ENCODE measurements at places on chromosomes 3 and 15. TPM values are rescaled to one million over a fixed set of nuclear protein-coding genes. Genes with fewer than 3 reads are reported as not detected.

The GRM2 gene
- 0.09 TPM for polyA plus RNA-seq

The TLR9 gene
- 0.07 TPM for polyA plus RNA-seq

GRCh38 chr3:44825264-44825925 is 36.3 kb upstream of the TMEM42 start:
- DNase-seq: peak; percentile 68

DNA sequence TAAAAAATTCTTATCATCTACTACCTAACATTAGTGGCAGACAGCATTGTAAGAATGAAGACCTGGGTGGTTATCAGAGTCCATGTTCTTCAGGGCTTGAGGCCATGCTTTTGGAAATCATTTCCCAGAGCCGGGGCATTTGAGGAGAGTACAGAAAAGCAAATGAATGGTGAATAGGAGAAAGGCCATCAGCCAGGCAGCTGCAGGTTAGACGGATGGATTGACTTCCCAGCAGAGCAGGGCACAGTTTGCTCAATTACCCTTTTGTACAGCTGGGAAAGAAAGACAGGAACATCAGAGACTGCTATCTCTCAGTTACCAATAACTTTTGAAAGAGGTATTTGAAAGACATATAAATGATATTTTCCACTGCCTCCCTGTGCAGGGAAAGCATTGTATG is 135.6 kb downstream of the ALCAM start:
- no peak for DNase-seq

- DNase-seq: no peak
Observed at GRCh38 chr3:55893045-55893664, 406.0 kb upstream of the WNT5A start.

GRCh38 chr15:47326410-47327333 is 390.6 kb upstream of the SEMA6D start:
- DNase-seq: no peak

DNA sequence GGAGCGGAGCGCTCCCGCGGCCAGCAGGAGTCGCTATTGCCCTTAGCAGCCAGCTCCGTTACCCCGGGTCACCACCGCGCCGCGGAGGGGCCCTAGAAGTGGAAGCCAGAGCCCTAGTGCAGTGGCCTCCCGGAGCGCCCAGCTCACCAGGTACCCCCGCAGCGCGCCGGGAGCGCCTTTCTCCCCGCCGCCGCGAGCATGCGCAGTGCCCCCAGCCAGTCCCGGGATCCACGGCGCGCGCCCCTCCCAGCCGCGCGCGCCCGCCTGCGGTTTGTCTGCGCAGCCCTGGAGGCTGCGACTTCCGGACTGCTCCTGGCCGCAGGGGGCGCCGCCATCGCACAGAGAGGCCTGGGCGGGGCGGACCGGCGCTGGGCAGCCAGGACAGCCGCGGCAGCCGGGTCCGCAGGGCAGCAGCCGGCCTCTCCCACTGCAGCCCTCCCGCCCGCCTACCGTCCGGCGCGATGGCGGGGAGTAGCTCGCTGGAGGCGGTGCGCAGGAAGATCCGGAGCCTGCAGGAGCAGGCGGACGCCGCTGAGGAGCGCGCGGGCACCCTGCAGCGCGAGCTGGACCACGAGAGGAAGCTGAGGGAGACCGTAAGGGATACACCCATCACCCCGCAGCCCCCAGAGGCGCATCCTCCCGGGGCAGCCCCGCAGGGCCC is 5.7 kb downstream of the TPM1 start:
- DNase-seq: no peak

GRCh38 chr3:76753599-76753998 is 286.3 kb upstream of the ROBO2 start:
- no peak for DNase-seq

- no peak for DNase-seq
Observed at GRCh38 chr3:69203631-69204314, 81.4 kb upstream of the LMOD3 start.

- no peak for DNase-seq
Observed at GRCh38 chr15:83709811-83710210, 55.9 kb downstream of the ADAMTSL3 start.

GRCh38 chr3:9199775-9200174 is 49.7 kb downstream of the SRGAP3 start:
- DNase-seq: no peak

GRCh38 chr15:81954158-81954783 is 91.5 kb downstream of the MEX3B start:
- DNase-seq: no peak

GRCh38 chr15:65766422-65767263 is 25.4 kb downstream of the DENND4A start:
- DNase-seq: no peak

DNA sequence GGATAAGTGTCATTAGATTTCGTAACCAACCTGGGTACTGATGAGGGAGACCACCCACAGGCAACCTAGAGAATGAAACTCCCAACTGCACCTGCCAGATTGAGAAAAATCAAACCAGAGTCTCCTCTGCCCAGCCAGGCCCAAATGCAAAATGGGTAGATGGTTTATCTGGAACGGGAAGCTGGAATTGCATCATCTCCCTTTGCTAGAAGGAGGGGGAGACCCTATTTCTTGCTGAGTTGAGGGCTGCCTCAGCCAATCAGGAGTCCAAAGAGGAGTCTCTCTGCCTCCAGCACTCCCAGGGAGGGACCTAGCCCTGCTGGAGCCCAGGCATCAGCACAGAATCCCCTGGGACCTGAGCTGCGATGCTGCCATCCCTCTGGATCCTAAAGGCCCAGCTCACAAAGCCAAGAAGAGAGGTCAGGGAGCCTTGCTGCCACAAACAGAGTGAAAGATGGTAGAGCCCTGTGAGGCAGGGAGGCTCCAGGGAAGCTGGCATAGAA is 8.1 kb downstream of the RMDN3 start:
- DNase-seq: no peak

DNA sequence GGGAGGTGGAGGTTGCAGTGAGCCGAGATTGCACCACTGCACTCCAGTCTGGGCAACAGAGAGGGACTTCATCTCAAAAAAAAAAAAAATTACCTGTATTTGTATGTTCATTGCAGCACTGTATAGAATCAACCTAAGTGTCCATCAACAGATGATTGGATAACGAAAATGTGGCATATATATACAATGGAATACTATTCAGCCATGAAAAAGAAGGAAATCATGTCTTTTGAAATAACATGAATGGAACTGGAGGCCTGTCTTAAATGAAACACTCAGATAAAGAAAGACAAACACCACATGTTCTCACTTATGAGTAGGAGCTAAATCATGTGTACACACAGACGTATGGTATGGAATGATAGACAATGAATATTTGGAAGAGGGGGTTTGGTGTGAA is 59.4 kb upstream of the MEF2A start:
- DNase-seq: no peak
